ENCODE measurements at places on chromosomes 3 and 15.
A peak's percentile ranks its signal among the peaks of the same experiment; 100 is the strongest.

- no peaks in the 10 kb centered on the region for H3K27me3 ChIP-seq
- no peak overlapping the region for H3K27ac ChIP-seq
- no peak overlapping the region for H3K4me3 ChIP-seq
- no peaks in the 10 kb centered on the region for H3K36me3 ChIP-seq
Observed at GRCh38 chr3:185760088-185760487, 64.8 kb downstream of the IGF2BP2 start.

DNA sequence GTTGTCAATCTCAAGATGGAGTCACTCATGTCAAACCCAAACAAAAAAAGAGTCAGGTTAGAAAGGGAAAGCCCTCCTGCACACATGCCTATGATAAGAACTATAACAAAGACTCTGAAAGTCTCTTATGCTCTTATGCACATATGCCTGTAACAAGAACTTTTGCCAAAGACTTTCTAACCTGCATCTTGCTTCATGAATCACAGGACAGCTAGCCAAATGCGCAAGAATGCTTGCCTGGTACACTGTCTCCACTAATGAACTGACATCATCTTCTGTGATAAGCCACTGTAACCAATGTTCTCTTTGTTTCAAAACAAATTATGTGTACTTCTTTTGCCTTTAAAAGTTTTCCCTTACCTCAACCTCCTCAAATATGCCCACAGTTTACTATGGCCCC is 18.2 kb upstream of the EHHADH start:
- no peaks in the 10 kb centered on the region for H3K27me3 ChIP-seq
- H3K36me3 ChIP-seq, result no peaks in the 10 kb centered on the region
- no peak overlapping the region for H3K4me3 ChIP-seq
- no peaks in the 10 kb centered on the region for H3K4me1 ChIP-seq

GRCh38 chr3:169710619-169711018 is 47.1 kb upstream of the MECOM start:
- DNase-seq, result no peak
- no peaks in the 10 kb centered on the region for H3K4me1 ChIP-seq
- H3K36me3 ChIP-seq, result no peaks in the 10 kb centered on the region
- H3K27ac ChIP-seq, result no peak overlapping the region
- no peak overlapping the region for H3K4me3 ChIP-seq

DNA sequence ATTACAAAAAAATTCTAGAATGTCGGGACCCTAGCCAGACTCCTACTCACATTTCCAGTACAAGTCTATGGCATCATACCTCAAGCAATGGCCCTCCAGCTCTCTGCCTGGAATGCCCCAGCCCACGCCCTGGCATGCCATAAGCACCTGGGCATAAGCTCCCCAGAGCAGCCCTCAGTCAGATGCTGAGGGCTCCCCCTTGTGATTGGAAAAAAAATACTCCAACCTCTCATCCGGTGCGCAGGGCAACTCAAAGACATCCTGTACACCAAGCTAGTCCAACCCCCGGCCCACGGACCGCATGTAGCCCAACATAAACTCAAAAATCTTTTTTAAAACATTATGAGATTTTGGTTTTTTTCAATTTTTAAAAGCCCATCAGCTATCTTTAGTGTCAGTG is 115.4 kb downstream of the NEK10 start:
- H3K4me3 ChIP-seq, result no peak overlapping the region
- peak; percentile 50 for DNase-seq
- H3K27ac ChIP-seq, result no peak overlapping the region
- no peaks in the 10 kb centered on the region for H3K36me3 ChIP-seq
- H3K27me3 ChIP-seq, result no peaks in the 10 kb centered on the region

- H3K27ac ChIP-seq, result no peak overlapping the region
- H3K4me3 ChIP-seq, result no peak overlapping the region
- H3K4me1 ChIP-seq, result no peaks in the 10 kb centered on the region
- no peaks in the 10 kb centered on the region for H3K36me3 ChIP-seq
- H3K27me3 ChIP-seq, result no peaks in the 10 kb centered on the region
Observed at GRCh38 chr15:63827113-63827512, 6.6 kb downstream of the HERC1 start.

GRCh38 chr15:74420193-74420905 is 13.4 kb downstream of the SEMA7A start:
- no peaks in the 10 kb centered on the region for H3K27me3 ChIP-seq
- H3K4me3 ChIP-seq, result no peak overlapping the region
- H3K4me1 ChIP-seq, result no peaks in the 10 kb centered on the region
- DNase-seq, result no peak

GRCh38 chr15:92667287-92667904 is 11.8 kb upstream of the FAM174B start:
- H3K27ac ChIP-seq, result peak overlapping the region; percentile 64
- no peaks in the 10 kb centered on the region for H3K27me3 ChIP-seq
- no peak overlapping the region for H3K4me3 ChIP-seq
- H3K4me1 ChIP-seq, result peaks cover 34% of the 10 kb centered on the region

DNA sequence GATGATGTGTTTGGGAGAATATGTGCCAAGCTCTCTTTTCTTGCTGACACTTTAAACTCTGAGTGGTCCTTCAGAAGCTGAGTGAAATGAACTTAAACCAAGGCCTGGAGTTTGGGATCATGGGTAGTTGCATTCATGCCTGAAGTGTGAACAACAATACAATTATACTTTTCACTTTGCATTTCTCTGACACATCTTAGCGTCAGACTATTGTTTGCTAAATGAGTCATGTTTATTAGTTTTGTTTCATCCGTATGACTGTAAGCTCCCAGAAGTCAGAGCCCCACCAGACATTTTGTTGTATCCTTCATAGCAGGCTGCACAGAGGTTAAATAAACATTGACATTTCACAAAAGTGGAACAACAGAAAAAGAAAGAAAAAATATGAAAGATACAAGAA is 542.6 kb downstream of the TUSC7 start:
- H3K36me3 ChIP-seq, result no peaks in the 10 kb centered on the region
- no peak for DNase-seq
- no peaks in the 10 kb centered on the region for H3K27me3 ChIP-seq
- no peak overlapping the region for H3K4me3 ChIP-seq
- no peak overlapping the region for H3K27ac ChIP-seq

DNA sequence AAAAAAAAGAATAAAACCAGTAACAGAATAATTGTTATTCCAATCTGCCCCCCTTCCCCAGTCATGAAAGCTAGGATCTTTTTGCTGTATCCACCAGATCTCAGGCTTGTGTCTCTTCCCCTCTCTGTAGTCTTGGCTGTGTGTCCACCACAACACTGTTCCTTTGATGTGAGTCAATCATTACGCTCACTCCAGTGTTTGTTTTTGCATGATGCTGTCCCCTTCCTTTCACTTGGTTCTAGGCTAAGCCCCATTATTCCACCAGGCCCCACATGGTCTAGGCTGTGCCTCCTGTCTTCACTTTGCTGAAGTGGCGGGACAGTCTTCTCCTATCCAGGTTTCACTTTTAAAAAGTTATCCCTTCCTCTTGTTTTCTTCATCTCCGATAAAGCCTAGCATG is 13.6 kb downstream of the ACKR2 start:
- no peaks in the 10 kb centered on the region for H3K36me3 ChIP-seq
- H3K27ac ChIP-seq, result no peak overlapping the region
- DNase-seq, result no peak
- peaks cover 2% of the 10 kb centered on the region for H3K4me1 ChIP-seq

DNA sequence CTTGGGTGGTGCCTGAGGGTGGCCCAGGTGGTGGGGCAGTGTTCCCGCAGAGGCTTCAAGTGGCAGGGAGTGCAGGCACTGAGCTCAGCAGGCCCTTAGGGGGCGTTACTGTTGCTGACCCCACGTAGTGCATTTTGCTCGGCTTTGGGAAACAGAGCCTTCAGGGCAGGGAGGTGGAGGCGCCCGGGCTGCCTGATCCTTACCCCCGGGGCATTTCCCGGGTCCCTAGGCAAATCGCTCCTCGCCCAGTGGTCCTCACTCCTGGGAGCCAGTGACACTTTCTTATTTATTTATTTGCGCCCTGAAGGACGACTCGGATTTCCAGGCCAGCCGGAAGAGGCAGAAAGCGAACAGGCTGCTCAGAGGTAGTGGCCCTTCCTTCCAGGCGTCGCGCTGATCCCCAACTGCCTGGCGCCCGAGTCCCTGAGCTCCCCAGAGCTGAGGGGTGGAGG is 10.1 kb upstream of the FOXB1 start:
- DNase-seq, result no peak
- H3K27me3 ChIP-seq, result peaks cover 66% of the 10 kb centered on the region
- H3K27ac ChIP-seq, result no peak overlapping the region
- no peaks in the 10 kb centered on the region for H3K36me3 ChIP-seq

GRCh38 chr3:160921020-160921635 is 165.1 kb downstream of the PPM1L start:
- DNase-seq, result no peak
- H3K27ac ChIP-seq, result no peak overlapping the region
- no peaks in the 10 kb centered on the region for H3K27me3 ChIP-seq
- H3K4me3 ChIP-seq, result no peak overlapping the region
- no peaks in the 10 kb centered on the region for H3K4me1 ChIP-seq

- no peaks in the 10 kb centered on the region for H3K36me3 ChIP-seq
- H3K4me1 ChIP-seq, result no peaks in the 10 kb centered on the region
- DNase-seq, result no peak
- no peak overlapping the region for H3K4me3 ChIP-seq
Observed at GRCh38 chr3:177928172-177928873, 607.9 kb upstream of the KCNMB2 start.

- H3K36me3 ChIP-seq, result no peaks in the 10 kb centered on the region
- no peaks in the 10 kb centered on the region for H3K27me3 ChIP-seq
- peak; percentile 75 for DNase-seq
- H3K4me3 ChIP-seq, result peak overlapping the region; percentile 91
- H3K4me1 ChIP-seq, result no peaks in the 10 kb centered on the region
- peak overlapping the region; percentile 97 for H3K27ac ChIP-seq
Observed at GRCh38 chr15:58748852-58749531, 515 bp downstream of the ADAM10 start.

DNA sequence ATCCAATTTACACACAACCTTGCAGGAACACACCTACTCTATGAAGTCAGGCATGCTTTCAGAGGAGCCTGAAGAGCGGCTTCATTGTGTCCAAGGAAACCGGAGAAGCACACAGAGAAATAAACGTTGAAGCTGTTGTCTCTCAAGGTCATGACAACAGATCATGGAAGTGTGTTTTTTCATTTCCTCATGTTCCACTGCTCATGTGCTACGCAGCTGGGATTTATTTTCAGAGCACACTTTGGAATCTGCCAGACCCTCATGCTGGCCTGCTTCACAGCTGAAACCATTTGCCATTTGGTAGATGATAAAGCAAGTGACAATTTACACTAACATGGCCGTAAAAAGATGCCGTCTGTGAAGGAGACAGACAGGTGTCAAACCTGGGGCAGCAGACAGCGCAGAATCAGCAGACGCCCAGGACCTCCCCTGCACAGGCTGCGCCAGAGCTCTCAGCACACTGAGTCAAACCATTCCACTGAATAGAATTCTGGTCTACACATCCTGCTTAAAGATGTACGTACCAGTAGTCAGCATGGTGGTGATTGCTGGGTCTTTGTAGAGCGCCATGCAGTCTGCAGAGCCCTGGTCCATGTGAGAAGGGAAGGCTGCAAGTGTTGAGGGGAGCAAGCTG is 99.3 kb downstream of the ARNT2 start:
- H3K4me3 ChIP-seq, result no peak overlapping the region
- no peak overlapping the region for H3K27ac ChIP-seq
- no peaks in the 10 kb centered on the region for H3K4me1 ChIP-seq
- no peaks in the 10 kb centered on the region for H3K36me3 ChIP-seq
- no peaks in the 10 kb centered on the region for H3K27me3 ChIP-seq

DNA sequence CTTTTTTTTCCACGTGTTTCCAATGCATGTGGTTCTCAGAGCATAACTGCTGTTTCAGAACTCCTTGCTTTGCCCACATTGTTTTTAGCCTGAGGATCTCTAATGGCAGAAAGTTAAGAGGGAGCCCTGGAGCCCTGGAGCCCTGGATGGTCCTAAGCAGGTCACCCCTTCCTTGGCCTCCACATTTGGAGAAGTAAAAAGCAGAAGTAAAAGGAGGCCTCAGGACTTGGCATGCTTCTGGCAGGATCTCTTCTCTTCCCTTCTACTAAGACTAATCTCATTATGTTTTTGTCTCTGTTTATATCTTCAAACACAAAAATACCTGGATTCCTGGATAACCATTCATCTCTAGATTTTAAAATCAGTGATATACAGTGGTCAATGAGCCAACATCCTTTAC is 50.1 kb downstream of the P2RY1 start:
- DNase-seq, result no peak
- no peak overlapping the region for H3K27ac ChIP-seq
- H3K4me3 ChIP-seq, result no peak overlapping the region
- no peaks in the 10 kb centered on the region for H3K27me3 ChIP-seq

- no peak overlapping the region for H3K27ac ChIP-seq
- no peak for DNase-seq
- no peaks in the 10 kb centered on the region for H3K4me1 ChIP-seq
- H3K4me3 ChIP-seq, result no peak overlapping the region
- H3K27me3 ChIP-seq, result no peaks in the 10 kb centered on the region
Observed at GRCh38 chr15:63274427-63274826, 3.0 kb upstream of the APH1B start.

- no peak overlapping the region for H3K27ac ChIP-seq
- no peak overlapping the region for H3K4me3 ChIP-seq
- no peaks in the 10 kb centered on the region for H3K27me3 ChIP-seq
- no peaks in the 10 kb centered on the region for H3K4me1 ChIP-seq
- H3K36me3 ChIP-seq, result no peaks in the 10 kb centered on the region
Observed at GRCh38 chr3:195036974-195037373, 234.0 kb downstream of the XXYLT1 start.

- peak overlapping the region; percentile 85 for H3K27ac ChIP-seq
- peak overlapping the region; percentile 86 for H3K4me3 ChIP-seq
- DNase-seq, result no peak
- H3K27me3 ChIP-seq, result no peaks in the 10 kb centered on the region
Observed at GRCh38 chr3:32685543-32686185, 676 bp downstream of the CNOT10 start.

GRCh38 chr3:46627078-46627477 is 14.8 kb downstream of the FAM240A start:
- H3K36me3 ChIP-seq, result no peaks in the 10 kb centered on the region
- H3K4me3 ChIP-seq, result no peak overlapping the region
- DNase-seq, result no peak
- H3K4me1 ChIP-seq, result peaks cover 11% of the 10 kb centered on the region

DNA sequence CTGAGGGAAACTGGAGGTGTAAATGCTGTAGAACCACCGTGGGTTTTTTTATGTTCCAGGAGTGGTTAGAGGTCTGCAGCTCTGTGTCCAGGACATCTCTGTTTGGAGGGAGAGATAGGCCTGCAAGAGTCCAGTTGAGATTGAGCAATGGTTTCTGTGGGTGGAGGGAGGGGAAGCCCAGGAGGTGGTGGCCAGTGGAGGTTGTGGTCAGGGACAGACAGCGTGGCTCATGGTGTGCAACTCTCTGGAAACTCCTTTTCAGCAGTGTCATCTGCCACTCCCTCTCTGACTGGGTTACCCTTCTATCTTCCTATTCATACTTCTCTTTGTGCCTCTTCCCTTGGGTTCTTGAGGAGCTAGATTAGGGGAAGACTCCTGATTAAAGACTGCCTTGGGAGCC is 9.6 kb downstream of the XCR1 start:
- H3K4me3 ChIP-seq, result no peak overlapping the region
- no peak overlapping the region for H3K27ac ChIP-seq
- H3K27me3 ChIP-seq, result no peaks in the 10 kb centered on the region
- H3K4me1 ChIP-seq, result no peaks in the 10 kb centered on the region
- no peak for DNase-seq

- DNase-seq, result peak; percentile 82
- peaks cover 55% of the 10 kb centered on the region for H3K4me1 ChIP-seq
- H3K36me3 ChIP-seq, result no peaks in the 10 kb centered on the region
- peak overlapping the region; percentile 46 for H3K27ac ChIP-seq
- no peaks in the 10 kb centered on the region for H3K27me3 ChIP-seq
- H3K4me3 ChIP-seq, result no peak overlapping the region
Observed at GRCh38 chr3:32421991-32422859, 30.6 kb downstream of the CMTM7 start.

- H3K4me1 ChIP-seq, result no peaks in the 10 kb centered on the region
- no peak for DNase-seq
- H3K36me3 ChIP-seq, result peaks cover 29% of the 10 kb centered on the region
Observed at GRCh38 chr15:57237301-57237642, 139.0 kb upstream of the CGNL1 start.

Measured in Peyer's patch (tissue), 4 donors.